ENCODE measurements at places on chromosomes 4 and X.

GRCh38 chr4:59655996-59656395 lies 1544.1 kb upstream of the ADGRL3 start:
- no peak for DNase-seq

DNA sequence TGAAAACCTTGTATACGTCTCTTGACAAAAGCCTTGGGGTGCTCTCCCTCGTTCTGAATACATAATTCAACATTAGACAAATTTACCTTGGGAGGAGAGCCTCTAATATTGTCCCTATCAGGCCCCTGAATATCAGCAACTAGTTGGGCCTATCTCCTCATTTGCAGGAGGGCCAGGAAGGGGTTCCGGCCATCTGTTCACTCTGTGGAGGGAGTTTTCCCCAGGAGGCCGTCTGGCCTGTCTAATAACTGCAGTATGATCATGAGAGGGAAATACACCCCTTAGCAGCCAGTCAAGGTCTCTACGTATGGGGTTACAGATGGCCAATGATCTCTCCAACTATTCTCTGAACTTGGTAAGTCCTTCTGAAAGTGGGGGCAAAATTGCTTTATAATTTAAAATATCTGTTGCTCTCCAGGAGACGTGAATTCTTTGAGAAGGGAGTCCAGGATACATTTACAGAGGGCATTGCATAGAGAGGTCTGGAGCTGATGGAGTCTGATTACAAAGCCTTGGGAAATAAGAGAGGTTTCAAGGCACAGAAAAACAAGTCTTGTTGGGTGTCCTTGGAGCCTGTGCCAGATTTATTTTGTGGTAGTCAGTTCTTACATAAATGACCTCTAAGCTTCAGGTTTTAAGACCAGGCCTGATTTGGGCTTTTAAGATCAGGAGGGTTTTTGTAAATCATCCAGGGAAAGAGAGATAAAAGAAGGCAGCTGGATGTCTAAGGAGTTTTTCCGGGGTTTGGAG lies 48.2 kb upstream of the UXT start:
- no peak for DNase-seq

- no peak for DNase-seq
Measured at GRCh38 chrX:115584696-115585095, 23.7 kb downstream of the PLS3 start.

DNA sequence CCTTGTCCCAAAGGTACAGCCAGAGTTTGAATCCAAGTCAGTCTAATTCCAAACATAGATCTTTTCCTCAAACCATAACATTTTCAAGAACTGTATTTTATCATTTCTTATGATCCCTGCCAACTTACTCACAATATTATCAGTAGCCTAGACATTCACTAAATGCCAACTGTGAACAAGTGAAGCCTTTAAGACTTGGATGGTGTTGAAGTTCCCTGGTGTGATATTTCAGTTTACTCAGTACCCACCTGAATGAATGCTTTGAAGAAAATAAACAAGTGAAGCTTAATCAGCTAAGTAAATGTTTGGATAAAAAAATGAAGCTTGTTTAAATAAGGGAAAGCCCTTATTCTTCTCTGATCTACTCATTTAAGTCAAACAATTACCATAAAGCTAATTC lies 1028.3 kb downstream of the DMD start:
- no peak for DNase-seq

GRCh38 chr4:54050214-54050904 lies 14.0 kb downstream of the CHIC2 start:
- no peak for DNase-seq

DNA sequence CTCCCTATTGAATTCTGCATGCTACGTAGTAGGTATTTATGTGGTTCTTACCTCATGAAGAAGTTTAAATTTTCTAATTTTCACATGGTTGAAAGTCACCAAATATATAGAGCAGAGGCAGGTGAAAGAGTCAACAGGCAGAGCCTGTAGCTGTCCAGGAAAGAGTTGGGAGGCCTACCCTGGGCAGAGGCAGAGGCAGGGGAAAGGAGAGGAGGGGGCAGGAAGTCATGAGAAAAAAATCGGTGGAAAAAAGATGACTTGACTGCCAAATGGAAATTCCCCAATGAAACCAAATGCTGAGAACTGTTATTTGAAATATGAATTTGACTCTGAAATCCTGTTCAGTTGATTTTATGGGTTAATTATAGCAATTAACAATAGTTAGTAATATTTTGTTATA lies 23.1 kb upstream of the GPR34 start:
- no peak for DNase-seq

DNA sequence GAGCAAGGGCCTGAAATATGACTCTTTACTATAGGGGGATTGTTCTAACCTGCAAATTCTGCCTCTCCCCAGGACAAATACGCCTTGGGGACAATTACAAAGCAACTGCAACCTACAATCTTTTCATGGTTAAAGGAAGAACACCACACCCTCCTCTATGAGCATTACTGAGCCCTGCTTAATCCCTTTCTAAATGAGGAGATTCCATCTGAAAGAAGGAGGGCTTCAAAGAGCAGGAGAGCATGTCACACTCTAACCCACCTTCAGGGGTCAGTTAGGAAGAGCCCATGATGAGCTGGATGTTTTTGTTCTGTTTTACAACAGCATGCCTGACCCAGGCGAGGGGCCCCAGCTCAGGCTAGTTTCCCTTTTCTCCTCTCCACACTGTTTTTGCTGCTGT lies 134.0 kb upstream of the ANXA3 start:
- no peak for DNase-seq

DNA sequence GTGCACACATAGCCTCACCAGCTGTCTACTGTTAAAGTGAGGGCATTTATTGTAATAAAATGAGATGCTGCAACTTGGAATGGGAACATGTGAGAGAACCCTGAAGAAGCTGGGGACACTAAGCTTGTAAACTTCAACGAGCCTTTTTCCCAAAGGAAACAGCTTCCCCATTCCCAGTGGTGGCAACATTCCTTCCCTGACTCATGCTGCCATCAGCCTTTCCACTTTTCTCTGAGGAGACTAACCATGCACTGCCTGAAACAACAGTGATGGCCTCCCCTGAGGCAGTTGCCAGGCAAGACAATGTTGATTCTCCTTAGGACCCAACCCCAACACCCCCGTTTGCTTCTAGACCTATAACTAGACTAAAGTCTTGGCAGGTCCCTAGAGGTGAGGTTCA lies 928.3 kb downstream of the GLUD2 start:
- DNase-seq = no peak

- no peak for DNase-seq
Measured at GRCh38 chr4:5012244-5012898, 6.9 kb downstream of the CYTL1 start.

GRCh38 chr4:3387943-3388361 lies 53.8 kb upstream of the HGFAC start:
- no peak for DNase-seq

DNA sequence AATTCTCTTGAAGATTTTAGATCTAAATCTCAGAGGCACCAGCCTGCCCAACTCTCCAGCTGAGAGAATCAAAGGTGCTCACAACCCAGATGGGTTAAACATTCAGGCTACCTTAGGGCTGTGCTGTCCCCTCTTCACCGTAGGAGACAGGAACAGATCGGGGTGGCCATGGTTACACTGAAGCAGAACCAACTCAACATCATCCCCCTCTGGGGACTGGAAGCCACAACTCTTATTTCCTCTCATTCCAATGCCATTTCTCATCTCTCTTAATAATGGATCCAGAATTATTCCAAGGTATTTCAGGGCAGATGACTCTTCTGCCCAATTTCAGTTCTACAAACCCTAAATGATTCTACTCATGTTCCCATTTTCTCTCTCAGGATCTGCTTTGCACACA lies 109.7 kb downstream of the NKX6-1 start:
- DNase-seq = no peak
